Forelimb muscle (tissue), 1 donor: ENCODE measurements at places on chromosomes 6 and 20. TPM values are rescaled to one million over a fixed set of nuclear protein-coding genes. Genes with fewer than 3 reads are reported as not detected.

GRCh38 chr20:22954661-22955060 is 80.5 kb upstream of the SSTR4 start:
- no peak for DNase-seq

DNA sequence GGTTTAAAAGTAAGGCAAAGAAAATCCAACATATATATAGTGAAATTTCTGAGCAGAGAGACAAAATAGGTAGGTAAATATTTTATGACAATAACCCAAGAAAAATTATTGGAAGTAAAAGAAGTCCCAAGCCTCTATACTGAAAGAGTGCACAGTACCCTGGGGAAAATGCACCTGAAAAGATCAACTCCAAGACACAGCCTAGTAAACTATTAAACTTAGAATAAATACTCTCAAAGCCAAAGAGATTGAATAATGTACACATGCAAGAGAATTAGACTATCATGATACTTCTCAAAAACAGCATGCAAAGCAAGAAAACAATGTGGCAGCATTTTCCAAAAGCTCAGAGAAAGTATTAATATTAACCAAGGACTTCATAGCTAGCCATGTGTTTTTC is 676.8 kb upstream of the CHD6 start:
- DNase-seq: no peak

Gene RBBP8NL
- polyA plus RNA-seq: not detected

Gene COL19A1
- 3.3 TPM for polyA plus RNA-seq

- DNase-seq: no peak
Observed at GRCh38 chr6:128280960-128281359, 239.4 kb downstream of the PTPRK start.

DNA sequence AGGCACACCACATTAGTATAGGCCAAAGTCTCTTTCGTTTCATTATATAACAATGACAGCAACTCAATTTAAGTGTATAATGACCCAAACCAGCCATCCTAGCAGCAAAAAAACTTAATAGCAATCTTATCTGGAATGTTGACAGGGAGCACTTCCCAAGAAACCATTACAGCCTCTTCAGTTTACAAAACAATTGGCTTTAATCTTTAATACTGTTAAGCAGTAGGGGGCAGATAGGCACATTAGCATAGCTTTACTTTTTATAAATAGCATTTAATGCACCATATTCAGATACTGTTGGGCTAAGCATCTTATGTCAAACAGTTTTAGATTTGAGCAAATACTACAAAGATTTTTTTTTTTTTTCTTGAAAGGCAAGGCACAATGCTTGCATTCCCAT is 193.3 kb upstream of the MAP3K7 start:
- DNase-seq: no peak
